ENCODE measurements at places on chromosomes 16 and 17. TPM values are rescaled to one million over a fixed set of nuclear protein-coding genes. Genes with fewer than 3 reads are reported as not detected.

The ANKRD40CL gene
- not detected for total RNA-seq

The ATP2C2 gene
- not detected for total RNA-seq

The PERCC1 gene
- total RNA-seq = not detected

The SLC38A8 gene
- not detected for total RNA-seq

The ZFP3 gene
- total RNA-seq = 0.92 TPM

The MPP2 gene
- total RNA-seq = 5.1 TPM

The SLC12A3 gene
- not detected for total RNA-seq

The NPLOC4 gene
- total RNA-seq = 91.2 TPM

The CLEC3A gene
- not detected for total RNA-seq

The MMP15 gene
- 4.3 TPM for total RNA-seq

The SPHK1 gene
- 43.8 TPM for total RNA-seq

The SLC16A13 gene
- 0.85 TPM for total RNA-seq

The GDPD3 gene
- 1.3 TPM for total RNA-seq

The ASB16 gene
- total RNA-seq = 0.33 TPM

The DOC2A gene
- 0.33 TPM for total RNA-seq

The CEP112 gene
- 4.8 TPM for total RNA-seq

The BRIP1 gene
- total RNA-seq = 1.7 TPM

The BMERB1 gene
- total RNA-seq = 49.8 TPM

The GPR142 gene
- 0.26 TPM for total RNA-seq

The KRTAP9-4 gene
- total RNA-seq = not detected

The SPATA22 gene
- 0.13 TPM for total RNA-seq

The YPEL2 gene
- total RNA-seq = 21.5 TPM

The TBC1D3 gene
- total RNA-seq = not detected

The KIF22 gene
- total RNA-seq = 9.8 TPM

Measured in smooth muscle cell of the pulmonary artery (primary cell).